ENCODE measurements at places on chromosomes 4 and X.
A peak's percentile ranks its signal among the peaks of the same experiment; 100 is the strongest.

DNA sequence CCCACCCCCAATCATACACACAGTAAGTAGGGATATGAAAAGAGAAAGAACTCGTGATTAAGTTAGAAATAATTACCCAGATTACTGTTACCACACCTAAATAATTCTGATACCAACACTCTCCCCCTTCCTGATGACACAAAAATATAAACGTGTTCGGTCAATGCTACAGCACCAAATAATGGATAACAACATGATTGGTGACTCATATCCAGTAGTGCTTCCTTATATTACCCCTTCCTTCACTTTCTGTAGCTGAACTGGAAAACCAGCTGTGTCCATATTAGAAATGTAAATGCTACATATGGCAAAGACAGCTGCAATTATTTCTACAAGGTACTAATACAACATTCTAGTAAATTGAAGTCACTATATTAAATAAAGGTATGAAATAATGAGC is 20.8 kb downstream of the EIF4E start:
- no peak for DNase-seq

DNA sequence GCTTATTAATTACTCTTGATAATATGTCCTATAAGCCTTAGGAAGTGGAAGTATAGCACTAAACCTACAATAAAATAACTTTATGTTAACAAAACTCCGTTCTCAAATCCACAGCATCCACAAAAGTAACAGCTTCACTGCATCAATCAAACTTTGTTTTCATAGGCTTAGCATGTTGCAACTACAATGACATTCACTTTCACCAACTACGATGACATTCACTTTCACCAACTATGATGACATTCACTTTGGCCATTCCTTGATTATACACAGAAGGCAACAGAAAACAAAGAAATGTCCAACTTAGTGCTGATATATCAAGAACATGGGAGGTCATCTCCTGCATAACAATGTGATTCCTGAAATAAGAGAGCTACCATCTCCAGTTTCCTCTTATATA is 44.3 kb downstream of the FBXL5 start:
- no peak for DNase-seq

DNA sequence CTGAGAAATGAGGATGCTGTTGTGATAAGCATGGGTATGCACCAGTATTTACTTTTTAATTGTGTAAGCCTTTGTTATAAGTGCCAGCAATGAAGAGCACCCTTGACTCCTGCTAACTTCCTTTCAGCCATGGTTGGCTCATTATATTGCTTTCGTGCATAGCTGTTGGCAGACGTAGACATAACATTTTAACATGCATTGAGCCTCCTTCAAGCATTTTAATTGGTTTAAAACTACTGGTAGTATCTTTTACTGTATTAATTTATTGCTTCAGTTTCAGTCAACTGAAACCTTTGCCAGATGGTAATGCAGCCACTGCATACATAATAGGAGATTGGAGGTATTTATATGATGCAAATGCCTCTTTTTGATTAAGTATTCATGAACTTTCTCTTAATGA is 1285.4 kb downstream of the PCDH18 start:
- peak; percentile 11 for DNase-seq

DNA sequence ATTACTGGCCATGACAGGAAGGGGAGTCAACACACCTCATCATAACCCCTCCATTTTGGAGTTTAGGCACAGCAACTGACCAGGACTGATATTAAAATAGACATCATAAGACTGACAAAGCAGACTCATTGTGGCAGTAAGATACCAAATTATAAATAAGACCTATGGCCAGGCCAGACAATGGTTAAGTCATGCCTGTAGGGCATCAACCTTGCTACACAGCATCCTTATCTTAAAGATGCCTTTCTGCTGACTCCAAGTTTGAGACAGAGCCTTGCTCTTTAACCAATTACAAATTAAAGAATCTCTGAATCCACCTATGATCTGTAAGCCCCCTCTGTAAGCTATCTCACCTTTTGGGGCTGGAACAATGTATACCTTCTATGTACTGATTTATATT is 65.5 kb downstream of the VCX2 start:
- no peak for DNase-seq

- DNase-seq = peak; percentile 97
Measured at GRCh38 chr4:40621592-40622512, 7.8 kb downstream of the RBM47 start.

Data from astrocyte of the hippocampus (primary cell).